Adipose tissue (tissue), 3 donors: ENCODE measurements at places on chromosomes 7 and 10. TPM values are rescaled to one million over a fixed set of nuclear protein-coding genes. Genes with fewer than 3 reads are reported as not detected.

Gene DPCD
- 12.4 TPM for polyA plus RNA-seq

Gene ZNF727
- 0.15 TPM for polyA plus RNA-seq

Gene CAMK2B
- polyA plus RNA-seq: 1.3 TPM

Gene SLC16A12
- 0.56 TPM for polyA plus RNA-seq

Gene TWIST1
- polyA plus RNA-seq: 1.4 TPM

Gene ATP6V1F
- polyA plus RNA-seq: 216 TPM

Gene RGR
- polyA plus RNA-seq: 1.5 TPM

Gene SHH
- polyA plus RNA-seq: 0.25 TPM

Gene MRC1
- 5.0 TPM for polyA plus RNA-seq

Gene ZP3
- 2.5 TPM for polyA plus RNA-seq

Gene GRID2IP
- 0.11 TPM for polyA plus RNA-seq
